ENCODE measurements at places on chromosomes 12 and 14.

DNA sequence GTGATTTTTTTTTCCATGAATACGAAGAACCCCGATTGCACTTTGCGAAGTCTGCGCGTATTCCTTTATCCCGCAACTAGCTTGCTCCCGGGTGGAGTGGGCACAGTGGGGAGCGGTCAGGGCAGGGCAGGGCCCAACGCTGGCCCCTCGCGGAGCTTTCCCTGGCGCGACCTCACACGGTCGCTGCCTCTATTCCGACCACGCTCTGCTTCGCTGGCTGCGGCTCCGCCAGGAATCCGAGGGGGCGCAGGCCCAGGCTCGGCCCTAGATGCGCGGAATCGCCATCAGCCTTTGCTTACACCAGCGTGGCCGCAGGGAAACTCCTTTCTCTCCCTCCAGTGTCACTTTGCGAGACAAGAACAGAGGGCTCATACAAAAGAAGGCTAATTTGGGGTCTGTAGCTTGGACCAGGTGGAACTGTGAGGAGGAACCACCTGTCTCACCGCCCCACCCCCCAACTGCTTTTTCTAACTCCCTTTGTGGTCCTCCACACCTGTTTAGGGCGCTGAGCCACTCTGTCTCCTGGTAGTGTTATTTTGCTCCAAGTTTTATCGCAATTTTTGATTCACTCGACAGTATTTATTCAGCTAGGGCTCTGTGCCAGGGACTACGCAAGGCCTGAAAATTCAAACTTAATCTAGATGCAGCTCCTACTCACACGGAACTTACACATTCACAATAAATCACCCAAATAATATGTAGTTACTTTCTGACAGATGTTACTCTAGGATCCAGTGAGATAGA, 3.1 kb upstream of the NKX2-1 start:
- no peak for DNase-seq

DNA sequence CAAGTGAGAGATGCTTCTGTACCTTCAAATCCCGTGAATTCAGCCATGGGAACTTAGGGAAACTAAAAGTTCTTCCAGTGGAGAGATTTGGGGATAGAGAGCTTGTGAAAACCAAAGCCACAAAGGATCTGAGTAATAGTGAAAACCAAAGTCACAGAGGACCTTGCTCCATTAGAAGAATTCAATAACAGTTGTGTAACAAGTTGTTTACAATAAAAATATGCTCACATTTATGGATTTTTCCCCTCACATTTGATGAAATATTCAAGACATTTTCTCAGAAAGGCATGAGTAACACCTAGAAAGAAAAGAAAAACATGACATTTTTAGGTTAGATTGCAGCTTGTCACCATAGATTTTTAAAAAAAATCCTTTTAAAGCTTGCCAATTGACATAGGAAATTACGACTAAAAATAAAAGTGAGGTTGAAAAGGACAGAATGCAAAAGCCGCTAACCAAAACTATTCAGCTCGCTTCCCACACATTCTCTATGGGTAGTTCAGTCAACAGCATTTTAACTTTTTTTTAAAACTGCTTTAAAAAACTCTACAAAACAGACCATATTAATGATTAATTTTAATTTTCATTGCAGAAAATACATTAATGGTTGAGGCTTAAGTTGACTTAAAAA, 113.2 kb downstream of the CAND1 start:
- no peak for DNase-seq

- DNase-seq: no peak
These were observed 4.3 kb downstream of the OASL start for GRCh38 chr12:121034616-121035305.

GRCh38 chr14:37594238-37594970, 645 bp downstream of the FOXA1 start:
- peak; percentile 75 for DNase-seq

- DNase-seq: peak; percentile 33
These were observed 53.6 kb downstream of the BRMS1L start for GRCh38 chr14:35879654-35880249.

Measured in A549 (cell line).